ENCODE measurements at places on chromosomes 11 and 22. TPM values are rescaled to one million over a fixed set of nuclear protein-coding genes. Genes with fewer than 3 reads are reported as not detected.
A peak's percentile ranks its signal among the peaks of the same experiment; 100 is the strongest.

DNA sequence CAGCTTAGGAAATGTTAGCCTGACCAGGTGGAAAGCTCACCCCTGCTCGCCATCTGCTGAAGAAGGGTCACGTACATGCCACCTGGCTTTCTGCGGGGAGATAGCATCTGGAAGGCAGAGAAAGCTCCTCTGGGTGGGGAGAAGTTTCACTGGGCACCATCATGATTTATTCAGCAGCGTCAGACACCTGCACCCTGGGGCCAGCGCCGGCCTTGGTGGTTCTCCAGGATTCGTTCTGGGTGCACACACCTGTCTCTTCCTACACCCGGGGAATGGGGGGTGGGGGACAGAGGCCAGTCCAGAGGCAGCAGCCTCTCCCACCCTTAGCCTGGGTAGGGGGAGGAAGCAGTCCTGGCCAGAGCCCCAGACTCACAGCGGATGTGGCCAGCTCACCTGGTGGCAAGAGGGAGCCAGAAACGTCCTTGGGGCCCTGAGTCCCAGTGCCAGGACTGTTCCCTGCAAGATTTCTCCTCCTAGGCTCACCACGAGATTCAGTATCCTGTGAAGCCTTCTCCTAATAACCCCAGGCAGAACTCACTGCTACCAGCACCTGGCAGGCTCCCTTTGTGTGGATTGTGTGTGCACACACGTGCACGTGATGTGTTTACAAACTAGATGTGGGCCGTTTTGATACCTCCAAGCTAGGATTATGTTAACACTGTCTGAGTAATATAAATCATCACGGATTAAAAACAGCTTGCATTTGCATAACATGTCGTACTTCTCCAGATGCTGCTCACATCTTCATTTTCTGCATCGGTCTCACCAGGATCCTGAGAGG lies 17.3 kb upstream of the RASD2 start:
- DNase-seq, result no peak

DNA sequence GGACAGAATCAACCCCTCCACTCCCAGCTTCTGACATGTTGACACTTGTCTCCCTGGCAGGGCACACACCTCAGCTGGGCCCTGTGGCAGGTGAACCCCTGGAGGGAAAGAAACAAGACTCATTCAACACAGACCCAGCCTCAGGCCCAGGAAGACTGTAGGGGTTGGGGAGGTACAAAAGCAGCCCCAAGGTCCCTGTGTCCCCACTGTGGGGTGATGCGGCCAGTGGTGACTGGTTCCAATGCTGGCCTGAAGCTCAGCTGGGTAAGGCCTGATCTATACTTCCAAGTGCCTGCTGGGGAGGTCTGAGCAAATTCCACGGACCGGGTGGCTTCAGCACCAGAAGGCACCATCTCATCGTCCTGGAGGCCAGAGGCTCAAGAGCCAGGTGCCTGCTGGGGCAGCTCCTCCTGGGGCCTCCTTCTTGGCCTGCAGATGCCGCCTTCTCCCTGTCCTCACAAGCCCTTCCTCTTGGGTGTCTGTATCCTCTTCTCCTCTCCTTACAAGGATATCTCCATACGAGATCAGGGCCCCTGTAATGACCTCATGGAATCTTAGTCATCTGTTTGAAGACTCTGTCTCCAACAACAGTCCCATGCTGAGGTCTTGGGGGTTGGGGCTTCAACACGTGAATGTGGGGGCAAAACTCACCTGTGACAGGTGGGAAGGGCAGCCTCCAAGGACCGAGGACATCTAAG lies 1492.1 kb downstream of the BRD1 start:
- DNase-seq, result no peak

The ADSL gene
- 212 TPM for polyA plus RNA-seq

DNA sequence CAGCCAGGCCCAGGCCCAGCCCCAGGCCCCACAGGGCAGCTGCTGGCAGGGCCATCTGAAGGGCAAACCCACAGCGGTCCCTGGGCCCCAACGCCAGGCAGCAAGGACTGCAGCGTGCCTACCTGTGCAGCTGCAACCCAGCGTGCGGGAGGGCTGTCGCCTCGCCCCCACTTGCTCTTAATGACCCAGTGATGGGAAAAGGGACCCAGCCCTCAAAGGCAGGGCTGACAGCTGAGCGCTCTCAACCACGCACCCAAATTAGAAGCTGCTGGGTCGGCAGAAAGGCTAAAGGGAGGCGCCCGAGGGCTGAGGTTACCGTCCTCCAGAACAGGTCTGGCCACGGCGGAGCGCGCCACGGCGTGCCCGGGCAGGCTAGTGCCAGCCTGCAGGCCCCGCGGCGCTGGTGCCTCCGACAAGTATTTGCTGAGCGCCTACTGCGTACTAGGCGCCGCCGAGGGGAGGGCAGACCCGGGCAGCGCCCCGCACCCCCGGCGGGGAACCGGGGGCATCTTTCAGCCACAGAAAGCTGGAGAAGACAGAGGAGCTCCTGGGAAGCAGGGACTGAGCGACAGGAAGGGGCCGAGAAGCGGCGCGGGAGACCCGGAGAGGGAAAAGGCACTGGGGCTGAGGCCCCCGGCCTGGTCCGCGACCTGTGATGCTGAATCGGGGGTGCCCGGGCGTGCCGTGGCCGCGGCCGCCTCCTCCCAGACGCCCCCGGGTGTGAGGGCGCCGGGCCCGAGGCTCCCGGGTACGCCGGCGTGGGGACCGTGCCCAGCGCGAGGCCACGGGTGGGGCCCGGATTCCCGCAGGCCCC lies 773 bp downstream of the HRAS start:
- no peak for DNase-seq

GRCh38 chr11:130763087-130763980 lies 152.9 kb downstream of the SNX19 start:
- no peak for DNase-seq

DNA sequence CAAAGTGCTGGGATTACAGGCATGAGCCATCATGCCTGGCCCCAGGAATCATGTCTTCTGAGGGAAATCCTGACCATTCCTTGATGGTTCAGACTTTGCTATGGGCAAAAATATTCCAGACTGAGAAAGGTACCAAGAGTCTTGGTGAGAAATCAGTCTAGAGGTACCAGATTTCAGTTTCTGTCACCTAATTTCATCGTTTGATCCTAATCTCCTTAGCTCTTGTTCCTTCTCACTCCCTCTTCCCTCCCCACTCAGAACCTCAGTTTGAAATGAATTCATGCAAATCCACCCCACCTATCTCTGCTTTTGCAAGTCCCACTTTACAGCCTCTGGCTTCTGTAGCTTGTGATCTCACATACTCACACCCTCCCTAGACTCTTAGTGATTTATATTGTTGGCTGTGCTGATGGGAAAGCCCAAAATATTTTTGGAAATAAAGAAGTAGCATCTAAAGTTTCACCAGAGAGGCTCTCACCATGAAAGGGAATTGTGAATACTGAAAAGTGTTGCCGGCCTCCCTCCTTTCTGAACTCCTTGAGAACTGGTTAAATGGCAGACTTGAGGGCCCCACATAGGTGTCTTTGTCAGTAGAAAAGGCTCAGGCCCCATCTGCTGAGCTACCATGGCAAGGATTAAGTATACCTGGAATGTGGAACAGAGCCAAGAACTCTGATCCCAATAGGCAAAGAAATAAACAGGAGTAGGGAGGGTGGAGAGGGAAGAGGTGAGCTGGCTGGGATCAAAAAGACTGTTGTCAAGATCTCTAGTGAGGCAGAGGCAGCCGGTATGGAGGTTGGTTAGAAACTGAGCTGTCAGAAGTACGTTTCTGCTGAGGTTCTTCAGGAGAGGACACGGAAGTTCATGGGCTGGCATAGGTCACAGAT lies 190.5 kb upstream of the MTMR2 start:
- DNase-seq, result no peak

DNA sequence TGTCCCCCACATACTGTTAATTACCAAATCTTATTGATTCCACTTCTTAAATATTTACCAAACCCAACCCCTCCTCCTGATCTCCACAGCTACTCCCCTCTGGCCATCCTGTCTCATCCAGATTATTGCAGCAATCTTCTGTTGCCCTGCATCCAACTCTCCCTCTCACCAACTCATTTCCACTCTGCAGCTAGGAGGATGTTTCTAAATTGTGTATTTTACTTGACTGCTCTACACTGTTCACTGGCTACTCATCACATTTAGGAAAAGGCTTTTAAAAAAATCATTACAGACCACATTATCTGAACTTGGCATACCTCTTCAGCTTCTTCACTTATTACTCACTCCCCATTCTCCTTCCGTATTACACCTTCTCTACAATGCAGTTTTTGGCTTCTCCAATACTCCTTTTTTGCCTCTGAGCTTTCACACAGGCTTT lies 117.9 kb downstream of the ATG16L2 start:
- no peak for DNase-seq

GRCh38 chr11:114282488-114282887 lies 13.7 kb upstream of the NNMT start:
- DNase-seq, result no peak

- DNase-seq, result peak; percentile 62
Measured at GRCh38 chr11:96012086-96012824, 88.3 kb upstream of the MTMR2 start.

DNA sequence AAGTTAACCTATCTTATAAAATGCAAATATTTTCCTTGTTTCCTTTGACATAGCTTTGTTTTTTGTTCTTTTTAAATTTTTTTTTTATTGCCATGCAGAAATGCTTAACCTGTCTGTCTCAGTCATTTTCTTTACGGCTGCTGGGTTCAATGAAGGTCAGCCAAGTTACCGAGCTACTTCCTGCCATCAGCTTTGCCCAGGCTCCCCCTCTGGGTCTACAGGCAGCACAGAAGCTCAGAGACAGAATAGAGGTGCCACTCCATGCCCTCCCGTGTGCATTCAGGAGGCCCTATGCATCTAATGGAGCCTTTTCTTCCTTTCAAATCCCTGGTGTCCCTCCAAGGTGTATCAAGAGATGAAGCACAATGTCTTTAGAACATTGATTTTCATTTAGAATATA lies 411.0 kb upstream of the NARS2 start:
- DNase-seq, result no peak

DNA sequence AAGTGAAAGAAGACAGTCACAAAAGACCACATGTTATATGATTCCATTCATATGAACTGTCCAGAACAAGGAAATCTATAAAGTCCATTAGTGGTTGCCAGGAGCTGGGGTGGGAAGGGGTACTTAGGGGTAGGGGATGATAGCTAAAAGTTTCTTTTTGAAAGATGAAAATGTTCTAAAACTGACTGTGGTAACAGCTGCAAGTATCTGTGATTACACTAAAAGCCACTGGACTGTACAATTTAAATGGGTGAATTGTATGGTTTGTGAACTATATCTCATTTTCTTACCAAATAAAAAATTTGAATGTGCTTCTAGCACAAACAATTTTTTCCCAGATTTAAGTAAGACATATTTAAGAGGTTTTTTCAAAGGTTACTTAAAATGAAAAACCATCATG lies 22.1 kb downstream of the CHKA start:
- no peak for DNase-seq

DNA sequence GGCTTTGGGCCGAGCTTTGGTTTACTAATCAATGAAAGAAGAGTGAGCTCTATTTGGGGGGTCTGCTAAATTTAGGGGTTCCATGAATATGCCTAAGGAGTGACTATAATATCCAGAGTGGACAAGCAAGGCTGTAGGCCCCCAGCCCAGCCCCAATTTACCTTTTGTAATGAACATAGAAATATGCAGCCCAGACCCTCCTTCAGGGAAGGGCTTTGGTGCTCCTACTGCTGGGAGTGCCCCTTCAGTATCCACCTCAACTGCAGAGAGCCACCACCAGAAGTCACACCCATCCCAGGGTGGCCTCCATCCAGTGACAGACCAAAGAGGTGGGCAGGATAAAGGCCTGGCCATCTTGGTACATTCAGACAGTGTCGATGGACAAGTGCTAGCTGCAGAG lies 43.1 kb downstream of the CHST1 start:
- DNase-seq, result no peak

The TLCD5 gene
- 7.6 TPM for polyA plus RNA-seq

- DNase-seq, result no peak
Measured at GRCh38 chr11:83152264-83152663, 4.7 kb upstream of the PCF11 start.

DNA sequence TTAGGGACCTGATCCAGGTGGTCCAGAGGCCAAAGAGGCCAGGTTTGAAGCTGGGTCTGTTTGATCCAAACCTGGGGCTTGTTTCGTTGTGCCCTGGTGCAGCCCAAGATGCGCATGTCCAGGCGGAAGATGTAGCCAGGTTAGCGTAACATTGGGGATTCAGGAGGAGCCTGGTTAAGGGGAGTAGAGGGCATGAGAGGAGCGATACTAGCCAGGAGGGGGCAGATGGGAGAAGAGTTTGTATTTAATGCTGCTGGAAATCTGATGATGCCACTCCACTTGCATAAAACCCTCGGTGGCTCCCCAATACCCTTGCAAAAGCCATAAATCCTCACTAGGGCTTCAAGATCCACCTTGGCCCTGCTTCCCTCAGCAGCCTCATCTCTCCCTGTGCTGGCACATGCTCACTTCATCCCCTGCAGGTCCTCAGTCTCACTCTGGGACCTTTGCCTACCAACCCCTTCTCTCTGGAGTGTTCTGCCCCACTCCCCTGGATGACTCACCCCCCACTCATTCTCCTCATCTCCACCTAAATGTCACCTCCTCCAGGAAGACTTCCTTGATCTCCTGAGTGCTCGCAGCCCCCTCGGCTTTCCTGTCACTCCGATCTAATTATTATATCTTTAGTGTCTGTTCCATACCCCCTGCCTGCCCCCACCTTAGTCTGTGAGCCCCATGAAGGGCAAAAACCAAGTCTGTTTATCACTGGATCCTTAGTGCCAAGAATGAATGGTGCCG lies 95.9 kb downstream of the MIAT start:
- no peak for DNase-seq

DNA sequence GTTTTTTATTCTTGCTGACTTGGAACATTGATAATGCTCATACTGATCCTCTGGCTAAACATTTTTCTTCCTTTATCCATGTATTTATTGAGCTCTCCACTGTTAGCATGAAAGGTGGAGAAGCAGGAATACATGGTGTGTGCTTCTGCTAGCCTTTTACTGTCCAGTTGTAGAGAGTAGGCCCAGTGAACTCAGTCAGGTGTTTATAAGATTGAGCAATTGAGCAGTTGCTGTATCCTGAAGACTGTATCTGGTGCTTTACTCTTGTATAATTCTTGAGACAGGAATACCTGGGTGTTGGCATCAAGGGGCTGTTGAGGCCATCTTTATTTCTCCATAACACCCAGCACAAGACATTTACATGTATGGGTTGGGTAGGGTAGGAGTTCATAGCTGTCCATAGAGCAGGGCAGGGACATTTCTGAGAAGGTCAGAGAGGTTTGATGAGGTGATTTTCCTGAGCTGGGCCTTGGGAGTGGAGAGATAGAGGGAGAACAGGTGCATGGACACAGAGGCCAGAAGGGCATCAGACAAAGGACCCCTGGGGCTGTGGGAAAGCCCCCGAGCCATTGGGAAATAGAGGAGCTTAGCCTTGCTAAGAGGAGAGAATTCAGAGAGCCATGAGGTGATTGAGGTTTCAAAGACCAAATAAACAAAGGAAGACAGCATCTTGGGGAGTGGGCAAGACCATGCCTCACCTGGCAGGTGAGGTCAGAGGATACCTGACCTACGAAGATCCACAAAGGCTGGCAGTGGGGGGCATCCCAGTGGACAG lies 155.5 kb downstream of the TEAD1 start:
- DNase-seq, result no peak

The E2F8 gene
- 18.8 TPM for polyA plus RNA-seq

GRCh38 chr11:104564921-104565582 lies 333.2 kb downstream of the CASP12 start:
- no peak for DNase-seq

Data from muscle of back (tissue), 13 donors.